Activated T-helper 1 cell treated with anti-CD3 and anti-CD28 coated beads, Interleukin-12 subunit alpha, Interleukin-12 subunit beta, Interleukin-2, Interleukin-4 antibody, amounts not matched to agents 30 ng/mL and 10 ng/mL and 1 ng/mL, durations not matched to agents 14 hours and 24 hours and 36 hours (primary cell): ENCODE measurements at places on chromosomes 1 and 21.

DNA sequence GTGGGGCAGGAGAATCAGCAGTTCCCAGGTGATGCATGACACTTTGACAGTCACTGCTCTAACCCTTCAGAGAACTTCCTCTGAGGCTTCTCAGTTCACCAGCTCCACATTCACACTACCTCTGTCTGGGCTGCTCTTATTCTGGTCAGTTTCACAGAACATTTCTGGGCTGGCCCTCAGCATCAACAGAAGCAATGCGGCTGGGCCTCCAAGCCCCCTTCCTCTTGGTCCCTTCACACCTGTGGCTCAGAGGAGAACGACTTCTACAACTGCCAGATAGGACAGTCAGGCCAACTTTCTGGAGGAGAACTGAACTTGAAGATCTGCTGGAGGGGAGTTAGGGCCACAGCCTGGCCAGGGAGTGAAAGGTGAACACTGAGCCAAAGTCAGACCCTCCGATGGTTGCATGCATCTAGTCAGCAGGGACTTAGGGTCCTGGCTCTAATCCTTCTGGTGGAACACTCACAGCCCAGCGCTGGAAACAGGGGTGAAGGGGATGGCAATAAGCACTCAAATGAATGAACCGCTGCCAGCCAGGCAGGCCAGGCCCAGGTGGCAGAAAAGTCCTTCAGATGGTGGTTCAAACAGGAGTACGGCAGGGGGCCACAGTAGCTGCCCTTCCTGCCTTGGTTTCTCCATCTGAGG is 274.1 kb downstream of the FOXD2 start:
- DNase-seq, result no peak

- no peak for DNase-seq
These were observed 30.4 kb downstream of the CTH start for GRCh38 chr1:70441392-70442035.

GRCh38 chr1:167216809-167217208 is 3.9 kb upstream of the POU2F1 start:
- no peak for DNase-seq

DNA sequence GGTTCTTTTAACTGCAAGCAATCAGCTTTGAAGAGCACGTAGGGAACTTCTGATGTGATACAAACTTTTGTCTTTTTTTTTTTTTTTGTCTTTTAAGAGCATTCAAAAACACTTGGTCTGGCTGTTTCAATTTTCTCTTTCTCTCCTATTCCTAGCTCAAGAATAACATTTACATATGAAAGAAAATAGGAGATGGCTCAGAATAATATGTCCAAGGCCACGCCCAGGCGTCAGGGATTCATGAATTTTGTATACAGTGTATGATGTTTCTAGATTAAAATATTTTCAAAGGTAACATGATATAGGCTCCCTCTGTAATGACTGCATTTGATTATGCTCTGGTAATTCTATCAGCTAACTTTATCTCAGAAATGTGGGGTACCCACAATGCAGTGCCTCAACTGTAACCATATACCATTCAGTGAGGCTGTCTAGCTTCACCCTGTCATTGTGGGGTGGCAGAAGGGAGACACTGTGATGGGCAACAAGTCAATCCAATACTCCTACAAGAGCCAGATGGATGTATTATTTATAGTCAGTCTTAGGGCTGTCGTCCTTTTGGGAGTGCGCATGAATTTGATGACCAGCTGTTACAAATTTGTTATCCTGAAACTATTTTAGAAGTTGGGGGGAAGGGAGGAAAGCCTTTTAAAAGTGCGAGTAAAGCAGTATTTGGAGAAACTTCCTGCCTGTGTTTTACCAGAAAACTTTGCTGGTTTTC is 1.5 kb upstream of the AKNAD1 start:
- no peak for DNase-seq

GRCh38 chr1:111777301-111777700 is 21.6 kb downstream of the DDX20 start:
- DNase-seq, result no peak

DNA sequence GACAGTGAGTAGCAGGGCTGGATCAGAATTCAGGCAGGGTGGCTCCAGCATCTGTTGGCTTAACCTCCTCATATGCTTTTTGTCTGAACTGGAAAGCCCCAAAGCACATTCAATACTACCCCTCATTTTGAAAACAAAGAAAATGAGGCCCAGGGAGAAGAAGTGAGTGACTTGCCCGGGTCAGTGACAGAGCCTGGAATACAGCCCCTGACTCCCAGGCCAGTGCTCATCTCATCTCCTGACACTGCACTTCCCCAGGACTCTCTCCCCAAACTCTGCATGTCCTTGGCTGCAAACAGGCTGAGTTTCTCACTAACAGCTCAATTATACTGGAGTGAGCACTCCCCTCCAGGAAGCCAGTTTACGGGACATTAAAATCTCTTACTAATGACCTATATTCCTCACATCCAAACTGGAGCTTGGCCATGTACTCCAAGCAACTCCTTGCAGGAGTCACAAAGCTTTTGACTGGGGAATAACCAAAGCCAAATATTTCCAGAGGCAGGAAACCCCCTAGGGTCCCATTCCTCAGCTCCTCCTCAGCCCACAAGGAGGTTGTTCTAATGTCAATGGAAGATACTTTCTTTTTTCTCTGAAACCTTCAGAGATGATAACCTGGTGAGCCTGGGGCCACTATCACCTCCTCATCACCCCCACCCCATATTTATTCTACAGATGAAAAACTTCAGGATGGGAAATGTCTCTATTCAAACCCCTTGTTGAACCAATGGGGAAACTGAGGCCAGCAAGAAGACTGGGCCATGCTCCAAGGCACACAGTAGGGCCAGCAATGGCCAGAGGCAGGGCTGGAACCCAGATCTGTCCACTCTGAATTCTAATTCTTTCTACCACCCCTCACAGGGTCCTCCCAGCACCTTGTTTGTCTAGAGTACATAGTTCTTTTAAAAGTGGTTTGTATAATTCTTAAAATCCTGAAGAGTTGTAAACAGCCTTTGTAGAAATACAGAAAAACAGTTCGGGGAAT is 127.0 kb downstream of the PLPP3 start:
- DNase-seq, result no peak

DNA sequence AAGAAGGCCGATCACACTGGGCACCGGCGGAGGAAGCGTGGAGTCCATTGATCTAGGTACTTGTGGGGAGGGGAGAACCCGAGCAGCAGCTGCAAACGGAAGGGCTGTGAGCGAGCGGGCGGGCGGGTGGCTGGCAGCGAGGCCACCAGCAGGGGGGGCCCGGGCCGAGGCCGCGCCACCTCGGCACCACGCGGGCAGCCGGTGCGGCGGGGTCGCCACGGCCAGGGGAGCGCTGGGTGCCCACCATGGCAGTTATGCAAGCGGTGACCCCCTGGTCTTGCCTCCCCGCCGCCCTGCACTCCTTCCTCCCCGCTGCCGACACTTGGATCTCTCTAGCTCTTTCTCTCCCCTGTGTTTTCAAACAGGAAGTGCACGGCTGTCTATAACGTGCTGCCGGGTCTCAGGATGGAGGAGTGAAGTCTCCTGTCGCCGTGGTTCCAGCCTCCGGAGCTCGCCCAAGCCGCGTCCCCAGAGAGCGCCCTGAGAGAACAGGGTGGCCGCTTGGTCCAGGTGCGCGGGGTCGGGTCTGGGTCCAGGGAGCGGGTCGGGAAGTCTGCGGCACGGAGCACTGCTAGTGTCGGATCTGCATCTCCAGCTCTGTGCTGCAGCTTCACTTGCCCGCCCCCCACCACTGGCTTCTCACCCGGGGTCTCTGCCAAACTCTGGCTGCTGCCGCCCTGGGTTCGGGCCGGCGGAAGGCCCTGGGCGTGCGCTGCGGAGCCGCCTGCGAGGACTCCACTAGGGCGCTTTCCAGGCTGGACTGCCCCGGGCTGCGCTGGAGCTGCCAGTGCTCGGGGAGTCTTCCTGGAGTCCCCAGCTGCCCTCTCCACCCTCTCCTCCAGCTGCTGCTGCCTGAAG is 22.7 kb downstream of the LRRC8D start:
- DNase-seq, result peak; percentile 69

- DNase-seq, result no peak
These were observed at the start of gene NCMAP for GRCh38 chr1:24555591-24556413. TSS of gene NCMAP (plus strand) at chr1:24556087. CDS start at chr1:24595431, 39,344 bp downstream.

GRCh38 chr21:38734646-38735365 is 70.9 kb upstream of the ETS2 start:
- no peak for DNase-seq

GRCh38 chr1:20061866-20062265 is 8.1 kb upstream of the PLA2G5 start:
- no peak for DNase-seq

- DNase-seq, result no peak
These were observed 18.9 kb downstream of the NECAP2 start for GRCh38 chr1:16459352-16459925.

- DNase-seq, result no peak
These were observed 25.2 kb downstream of the CHD1L start for GRCh38 chr1:147267711-147268110.

- DNase-seq, result no peak
These were observed 2.3 kb downstream of the TNNT2 start for GRCh38 chr1:201375169-201375568.

GRCh38 chr1:20367116-20367585 is 76.5 kb downstream of the VWA5B1 start:
- no peak for DNase-seq

DNA sequence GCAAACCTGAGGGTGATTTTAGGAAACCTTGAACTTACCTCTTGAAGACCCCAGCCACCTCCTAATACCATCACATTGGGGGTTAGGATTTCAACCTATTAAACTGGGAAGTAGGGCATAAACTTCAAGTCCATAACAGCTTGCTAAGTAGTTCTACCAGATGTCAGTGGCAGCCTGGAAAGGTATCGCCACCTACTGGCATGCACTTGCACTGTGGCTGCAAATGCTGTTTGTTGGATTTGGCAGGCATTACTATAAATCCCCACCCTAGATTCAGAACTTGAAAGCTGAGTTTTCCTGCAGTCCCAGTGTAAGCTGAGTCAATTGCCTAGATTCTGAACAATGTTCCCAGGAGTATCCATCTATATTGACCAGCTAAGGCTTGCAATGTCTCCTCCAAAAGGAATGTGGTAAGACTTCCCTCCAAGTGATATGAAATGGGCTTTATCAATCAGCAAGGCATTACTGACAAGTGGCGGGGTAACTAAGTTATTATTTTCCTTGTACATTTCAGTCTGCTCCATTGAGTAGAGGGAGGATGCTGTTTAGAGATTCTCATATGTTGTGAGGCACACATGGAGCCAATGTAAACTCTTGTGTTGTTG is 474.5 kb downstream of the PTPRC start:
- peak; percentile 58 for DNase-seq

DNA sequence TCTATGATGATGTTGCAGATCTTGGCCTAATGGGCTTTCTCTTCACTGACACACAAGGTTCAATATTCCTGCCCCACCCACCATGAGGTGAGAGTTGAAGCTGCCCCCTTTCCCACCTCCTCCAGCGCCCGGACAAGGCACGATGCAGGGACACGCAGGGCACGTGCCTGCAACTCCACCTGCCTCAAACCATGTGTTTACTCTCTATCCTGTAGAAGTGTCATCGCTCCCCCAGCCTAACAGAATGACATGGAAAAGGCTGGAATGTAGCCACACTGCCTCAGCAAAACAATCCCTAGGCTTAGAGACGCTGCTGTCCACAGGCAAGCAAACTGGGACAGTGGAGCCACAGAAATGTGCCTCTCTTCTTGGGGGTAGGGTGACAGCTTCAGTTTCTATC is 92.9 kb upstream of the SOD1 start:
- no peak for DNase-seq

GRCh38 chr1:113692342-113692741 is 66.9 kb downstream of the PHTF1 start:
- no peak for DNase-seq

DNA sequence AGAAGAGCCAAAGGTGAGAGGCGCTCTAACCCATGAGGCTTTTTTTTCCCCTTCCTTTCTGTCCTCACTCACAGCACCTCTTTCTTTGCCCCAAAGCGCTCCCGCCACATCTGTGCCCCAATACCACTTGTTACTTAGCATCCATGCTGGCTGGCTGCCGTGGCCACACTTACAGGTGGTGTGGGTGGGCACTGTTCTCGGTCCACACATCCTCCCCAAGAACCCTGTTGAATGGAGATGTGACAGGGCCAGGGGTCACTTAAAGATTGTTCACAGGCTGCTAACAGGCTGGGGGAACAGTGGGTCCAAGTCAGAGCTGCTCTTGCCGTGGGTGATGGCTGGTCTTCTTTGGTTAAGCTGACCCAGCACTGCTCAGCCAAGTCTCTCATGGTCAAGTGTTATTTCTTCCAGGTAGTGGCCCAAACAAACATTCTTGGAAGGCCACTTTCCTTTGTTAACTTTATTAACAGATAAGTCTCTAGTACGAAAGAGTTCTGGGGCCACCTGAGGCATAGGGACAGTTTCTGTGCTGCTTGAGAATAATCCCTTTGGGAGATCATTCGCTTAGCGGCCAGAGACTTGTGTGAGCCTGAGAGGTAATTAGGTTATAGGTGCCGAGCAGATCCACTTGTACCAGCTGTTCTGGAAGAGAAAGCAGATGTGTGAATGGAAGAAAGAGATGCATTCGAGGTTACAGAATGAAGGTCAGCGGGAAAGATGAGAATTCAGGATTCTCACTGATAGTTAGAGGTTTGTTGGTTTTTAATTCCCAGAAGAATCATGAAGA is 62.6 kb upstream of the IRF2BP2 start:
- DNase-seq, result no peak

DNA sequence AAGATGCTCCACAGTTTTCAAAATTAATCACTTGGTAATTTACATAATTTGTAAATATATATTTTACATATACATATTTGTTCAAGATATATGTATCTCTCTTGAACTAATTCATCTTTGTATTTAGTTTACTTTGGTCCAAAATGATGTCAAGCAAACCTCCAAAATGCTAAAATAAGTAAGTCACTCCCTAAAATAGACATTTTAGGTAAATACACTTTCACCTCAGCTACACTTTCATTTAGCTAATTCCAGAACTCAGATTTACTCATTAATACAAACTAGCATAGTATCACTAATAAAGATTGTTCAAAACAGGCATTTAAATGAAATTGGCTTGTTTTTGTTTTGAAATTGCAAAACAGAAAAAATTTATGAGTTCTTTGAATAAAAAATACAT is 40.6 kb downstream of the AHCTF1 start:
- DNase-seq, result no peak

DNA sequence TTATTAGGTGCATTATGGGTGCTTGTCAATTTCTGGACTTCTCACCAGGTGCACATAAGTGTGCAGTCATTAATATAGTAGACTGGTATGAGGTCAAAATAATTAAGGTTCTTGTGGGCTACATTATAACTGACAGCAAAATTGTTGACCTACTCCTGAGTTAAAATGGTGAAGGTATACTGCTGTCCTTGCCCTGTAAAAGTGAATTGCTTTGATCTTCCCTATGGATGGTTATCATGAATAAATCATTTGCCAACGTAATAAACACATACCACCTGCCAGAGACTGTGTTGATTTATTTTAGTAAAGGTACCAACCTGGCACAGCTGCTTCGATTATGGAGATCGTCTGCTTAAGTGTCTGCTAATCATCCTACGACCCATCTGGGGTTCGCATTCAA is 201.6 kb upstream of the KCNK2 start:
- no peak for DNase-seq
